Natural killer cell treated with Interleukin-12 subunit alpha and Interleukin-12 subunit beta and Interleukin-15 and Interleukin-18, amount 100 ng/mL, for 72 hours (primary cell): ENCODE measurements at places on chromosomes 4 and X. TPM values are rescaled to one million over a fixed set of nuclear protein-coding genes. Genes with fewer than 3 reads are reported as not detected.

GRCh38 chr4:54400802-54401201 lies 171.7 kb downstream of the PDGFRA start:
- DNase-seq: no peak

The SNCA gene
- total RNA-seq: 19.8 TPM

DNA sequence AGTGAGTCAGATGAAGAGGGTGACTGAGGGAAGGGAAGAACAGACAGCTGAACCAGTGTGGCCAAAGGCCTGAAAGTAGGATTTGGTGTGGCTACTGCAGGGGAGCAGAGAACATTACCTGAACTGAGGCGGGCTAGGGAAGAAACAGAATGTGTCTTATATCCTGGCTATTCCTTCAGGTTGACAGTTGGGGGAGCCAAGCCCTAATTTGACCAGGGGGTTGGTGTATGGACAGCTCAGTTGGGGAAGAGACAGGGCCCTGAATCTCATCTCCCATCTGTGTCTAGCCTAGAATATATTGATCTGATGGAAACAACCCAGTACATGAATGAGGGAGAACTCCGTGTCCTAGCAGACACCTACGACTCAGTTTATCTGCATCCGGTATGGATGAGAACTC lies 4.2 kb downstream of the HDAC6 start:
- no peak for DNase-seq

The GAB3 gene
- 20.3 TPM for total RNA-seq
